ENCODE measurements at places on chromosomes 4 and X.

DNA sequence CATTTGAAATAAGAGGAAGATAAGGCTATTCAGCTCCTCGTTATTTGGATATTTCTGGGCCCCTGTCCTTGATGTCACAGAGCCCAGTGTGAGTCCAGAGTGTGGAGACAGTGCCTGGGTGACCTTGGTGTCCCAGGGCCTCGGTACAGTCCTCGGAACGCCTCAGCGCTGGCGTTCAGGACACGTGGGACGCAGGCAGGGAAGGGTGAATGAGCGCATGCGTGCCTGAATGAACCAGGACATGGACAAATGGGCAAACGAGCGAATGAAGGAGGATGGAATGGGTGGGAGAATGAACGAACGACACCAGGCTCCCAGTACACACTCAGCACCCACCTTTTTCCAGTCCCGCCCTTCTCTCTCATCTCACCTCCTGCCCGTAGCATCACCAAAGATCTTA lies 44.2 kb downstream of the EVC start:
- H3K4me1 ChIP-seq, result peaks cover 53% of the 10 kb centered on the region
- no peaks in the 10 kb centered on the region for H3K27me3 ChIP-seq
- no peak overlapping the region for H3K4me3 ChIP-seq
- DNase-seq, result no peak

DNA sequence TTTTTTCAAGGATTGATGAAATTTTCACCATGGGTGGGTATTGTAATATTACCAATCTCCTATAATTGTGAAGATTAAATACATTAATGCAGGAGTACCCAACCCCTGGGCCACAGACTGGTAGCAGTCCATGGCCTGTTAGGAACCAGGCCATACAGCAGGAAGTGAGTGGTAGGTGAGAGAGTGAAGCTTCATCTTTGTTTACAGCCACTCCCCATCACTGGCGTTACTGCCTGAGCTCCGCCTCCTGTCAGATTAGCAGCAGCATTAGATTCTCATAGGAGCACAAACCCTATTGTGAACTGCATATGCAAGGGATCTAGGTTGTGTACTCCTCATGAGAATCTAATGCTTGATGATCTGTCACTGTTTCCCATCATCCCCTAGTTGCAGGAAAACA lies 15.1 kb downstream of the RAPGEF2 start:
- no peak overlapping the region for H3K4me3 ChIP-seq
- H3K27ac ChIP-seq, result no peak overlapping the region
- no peaks in the 10 kb centered on the region for H3K27me3 ChIP-seq
- H3K36me3 ChIP-seq, result peaks cover 18% of the 10 kb centered on the region
- peaks cover 28% of the 10 kb centered on the region for H3K4me1 ChIP-seq
- no peak for DNase-seq

- H3K36me3 ChIP-seq, result no peaks in the 10 kb centered on the region
- H3K4me1 ChIP-seq, result no peaks in the 10 kb centered on the region
- no peak for DNase-seq
- H3K4me3 ChIP-seq, result no peak overlapping the region
Measured at GRCh38 chr4:149279776-149280175, 535.9 kb downstream of the IQCM start.

- H3K4me1 ChIP-seq, result 0 out of 2 replicates have a peak, but pooled peaks cover 3% of the 10 kb centered on the region
- no peak overlapping the region for H3K27ac ChIP-seq
- DNase-seq, result no peak
- H3K36me3 ChIP-seq, result no peaks in the 10 kb centered on the region
- H3K27me3 ChIP-seq, result no peaks in the 10 kb centered on the region
Measured at GRCh38 chrX:37677243-37677642, 8.3 kb upstream of the XK start.

DNA sequence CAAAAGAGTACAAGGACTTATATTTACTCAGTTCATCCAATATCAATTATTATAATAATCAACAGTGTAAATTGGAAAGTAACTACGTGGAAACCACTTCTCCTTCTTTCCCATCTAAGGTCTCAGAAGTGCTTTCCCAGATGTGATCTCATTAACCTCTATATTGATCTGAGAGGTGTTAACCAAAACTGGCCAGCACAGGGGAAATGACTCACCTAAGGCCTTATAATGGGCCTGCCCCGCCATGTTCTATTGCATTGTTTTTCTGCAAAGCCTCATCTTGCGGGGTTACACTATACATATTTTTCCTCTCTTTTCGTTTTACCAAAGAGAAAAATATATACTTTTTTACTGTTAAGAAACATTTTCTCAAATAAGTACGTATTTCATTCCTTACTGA lies 20.5 kb downstream of the RAB40A start:
- no peak overlapping the region for H3K27ac ChIP-seq
- DNase-seq, result no peak
- no peak overlapping the region for H3K4me3 ChIP-seq
- no peaks in the 10 kb centered on the region for H3K4me1 ChIP-seq
- H3K36me3 ChIP-seq, result no peaks in the 10 kb centered on the region
- H3K27me3 ChIP-seq, result no peaks in the 10 kb centered on the region

DNA sequence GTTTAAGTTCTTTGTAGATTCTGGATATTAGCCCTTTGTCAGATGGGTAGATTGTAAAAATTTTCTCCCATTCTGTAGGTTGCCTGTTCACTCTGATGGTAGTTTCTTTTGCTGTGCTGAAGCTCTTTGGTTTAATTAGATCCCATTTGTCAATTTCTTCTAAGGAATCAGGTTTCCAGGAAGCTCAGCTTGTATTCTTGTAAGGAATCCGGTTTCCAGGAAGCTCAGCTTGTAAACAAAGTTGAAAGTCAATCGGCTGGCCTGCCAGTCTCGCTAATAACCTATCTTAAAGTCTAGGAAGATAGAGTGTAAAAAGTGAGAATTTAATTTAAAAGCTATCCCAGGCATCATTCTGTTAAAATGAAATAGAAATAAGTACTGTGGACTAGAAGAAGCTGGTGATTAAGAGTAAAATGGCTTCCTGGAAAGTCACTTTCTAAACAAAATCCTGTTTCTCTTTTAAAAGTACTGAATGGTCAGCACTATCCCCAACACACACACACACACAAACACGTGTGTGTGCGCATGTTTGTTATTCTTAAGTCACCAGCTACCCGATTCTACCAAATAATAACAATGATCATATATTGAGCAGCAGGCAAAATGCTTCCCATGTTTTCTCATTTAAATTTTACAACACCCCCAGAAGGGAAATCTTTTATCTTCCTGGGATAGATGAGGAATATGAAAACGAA lies 171.7 kb downstream of the PAPSS1 start:
- H3K27ac ChIP-seq, result peak overlapping the region; percentile 57
- peaks cover 21% of the 10 kb centered on the region for H3K4me1 ChIP-seq
- no peaks in the 10 kb centered on the region for H3K27me3 ChIP-seq

GRCh38 chrX:50402886-50403285 lies 67.7 kb downstream of the DGKK start:
- H3K36me3 ChIP-seq, result 0 out of 2 replicates have a peak, but pooled peaks cover 2% of the 10 kb centered on the region
- no peaks in the 10 kb centered on the region for H3K4me1 ChIP-seq
- H3K27ac ChIP-seq, result no peak overlapping the region
- H3K4me3 ChIP-seq, result no peak overlapping the region
- no peak for DNase-seq

DNA sequence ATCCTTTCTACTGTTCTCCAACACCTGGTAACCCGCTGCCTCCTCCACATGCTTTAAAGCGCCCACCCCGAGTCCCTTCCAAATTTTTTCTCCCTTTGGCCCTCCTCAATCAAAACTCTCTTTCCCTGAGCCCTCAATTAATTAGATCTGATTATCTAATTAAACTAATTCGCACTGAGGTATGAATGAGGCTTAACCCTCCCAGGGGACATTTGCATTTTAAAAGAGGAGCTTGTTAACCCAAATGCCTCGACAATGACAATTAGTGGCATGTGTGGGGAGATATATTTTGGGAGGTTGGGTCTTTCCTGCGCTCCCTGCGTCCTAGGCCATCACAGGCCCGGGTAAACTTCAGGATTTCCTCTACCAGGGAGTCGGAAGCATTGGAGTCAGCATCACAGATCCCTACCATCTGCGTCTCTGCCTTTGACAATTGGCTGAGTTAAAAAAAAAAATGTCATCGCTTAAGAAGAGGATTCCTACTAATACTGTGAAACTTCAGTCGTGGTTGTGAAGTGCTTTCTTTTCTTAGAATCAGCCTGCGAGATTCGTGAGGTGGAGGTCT lies 50.6 kb downstream of the TENM3 start:
- no peak for DNase-seq
- H3K36me3 ChIP-seq, result no peaks in the 10 kb centered on the region
- H3K4me3 ChIP-seq, result no peak overlapping the region
- peak overlapping the region; percentile 11 for H3K27ac ChIP-seq
- peaks cover 29% of the 10 kb centered on the region for H3K4me1 ChIP-seq

GRCh38 chr4:25609976-25610375 lies 45.7 kb upstream of the SLC34A2 start:
- H3K4me3 ChIP-seq, result no peak overlapping the region
- no peaks in the 10 kb centered on the region for H3K36me3 ChIP-seq
- peaks cover 1% of the 10 kb centered on the region for H3K27me3 ChIP-seq

All from WTC11 (cell line).